ENCODE measurements at places on chromosomes 5 and 9. TPM values are rescaled to one million over a fixed set of nuclear protein-coding genes. Genes with fewer than 3 reads are reported as not detected.

NIPSNAP3A gene
- polyA plus RNA-seq, result 35.4 TPM

GRM6 gene
- not detected for polyA plus RNA-seq

SPATA6L gene
- 2.7 TPM for polyA plus RNA-seq

UBE2QL1 gene
- 0.54 TPM for polyA plus RNA-seq

WNT8A gene
- not detected for polyA plus RNA-seq

HNRNPA0 gene
- 29.6 TPM for polyA plus RNA-seq

SGCD gene
- polyA plus RNA-seq, result 0.32 TPM

PCDHA9 gene
- not detected for polyA plus RNA-seq

SAP30L gene
- 17.2 TPM for polyA plus RNA-seq

MARCOL gene
- not detected for polyA plus RNA-seq

PCDHGB1 gene
- polyA plus RNA-seq, result 0.11 TPM

GFI1B gene
- 0.04 TPM for polyA plus RNA-seq

FAXDC2 gene
- 5.5 TPM for polyA plus RNA-seq

IFNA14 gene
- polyA plus RNA-seq, result not detected

ADGRV1 gene
- 1.6 TPM for polyA plus RNA-seq

RXFP3 gene
- polyA plus RNA-seq, result not detected

PCDHB7 gene
- polyA plus RNA-seq, result 0.79 TPM

NTNG2 gene
- 0.79 TPM for polyA plus RNA-seq

SLC34A1 gene
- polyA plus RNA-seq, result not detected
